EL (cell line): ENCODE measurements at places on chromosomes 3 and 15.
A peak's percentile ranks its signal among the peaks of the same experiment; 100 is the strongest.

- peak; percentile 27 for DNase-seq
Measured at GRCh38 chr15:75023872-75024636, 664 bp downstream of the PPCDC start.

GRCh38 chr3:48518638-48519276 is 14.8 kb upstream of the SHISA5 start:
- DNase-seq, result no peak

- no peak for DNase-seq
Measured at GRCh38 chr3:66312039-66312438, 91.2 kb downstream of the SLC25A26 start.

DNA sequence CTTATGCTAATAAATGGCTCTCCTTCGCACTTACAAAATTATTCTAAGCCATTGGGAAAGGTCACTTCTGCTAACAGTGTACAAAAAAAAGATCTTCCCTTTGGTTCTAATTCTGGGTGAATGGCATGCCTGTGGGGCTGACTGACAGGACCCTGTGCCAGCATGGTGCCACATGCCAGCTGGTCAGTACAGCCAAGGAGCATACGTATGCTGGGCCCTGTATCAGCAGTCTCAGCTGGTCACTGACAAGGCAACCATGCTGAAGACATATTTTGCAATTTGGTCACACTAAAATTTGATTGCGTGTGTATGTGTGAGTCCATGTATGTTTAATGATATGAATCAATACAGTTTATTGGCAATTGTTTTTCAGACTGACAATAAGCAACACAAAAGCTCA is 246.1 kb downstream of the TBL1XR1 start:
- no peak for DNase-seq

DNA sequence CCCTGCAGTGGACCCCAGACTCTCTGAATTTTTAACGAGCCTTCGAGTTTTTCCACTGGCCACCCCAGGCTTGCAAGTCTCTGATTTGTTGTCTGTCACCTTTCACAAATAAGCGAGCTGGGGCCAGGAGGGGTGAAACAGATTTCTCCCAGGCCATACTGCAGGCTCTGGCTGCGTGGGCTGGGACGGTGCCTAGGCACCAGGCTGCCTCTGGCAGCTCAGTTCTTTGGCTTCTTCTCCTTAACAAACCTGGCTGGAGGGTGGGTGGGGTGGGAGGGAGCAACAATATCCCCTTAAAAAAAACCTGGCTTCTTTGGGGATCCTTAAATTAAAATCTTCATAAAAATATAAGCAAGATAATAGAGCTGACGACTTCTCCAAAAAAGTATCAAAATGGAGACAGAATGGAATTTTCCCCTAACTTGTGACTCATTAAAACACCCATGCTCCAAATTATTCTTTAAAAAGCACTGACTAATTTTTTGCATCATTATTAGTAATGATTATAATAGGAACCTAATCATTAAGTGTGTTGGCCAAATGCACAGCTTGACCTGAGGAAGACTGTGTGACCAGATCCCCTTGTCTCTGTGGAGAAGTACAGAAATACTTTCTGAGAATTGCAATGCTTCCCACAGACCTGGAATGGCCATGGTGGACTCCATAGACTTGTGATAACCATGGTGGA is 84.1 kb downstream of the SNRK start:
- DNase-seq, result no peak

- DNase-seq, result no peak
Measured at GRCh38 chr3:16447135-16447534, 66.4 kb downstream of the RFTN1 start.

- peak; percentile 58 for DNase-seq
Measured at GRCh38 chr3:104916971-104917370, 449.7 kb upstream of the ALCAM start.

DNA sequence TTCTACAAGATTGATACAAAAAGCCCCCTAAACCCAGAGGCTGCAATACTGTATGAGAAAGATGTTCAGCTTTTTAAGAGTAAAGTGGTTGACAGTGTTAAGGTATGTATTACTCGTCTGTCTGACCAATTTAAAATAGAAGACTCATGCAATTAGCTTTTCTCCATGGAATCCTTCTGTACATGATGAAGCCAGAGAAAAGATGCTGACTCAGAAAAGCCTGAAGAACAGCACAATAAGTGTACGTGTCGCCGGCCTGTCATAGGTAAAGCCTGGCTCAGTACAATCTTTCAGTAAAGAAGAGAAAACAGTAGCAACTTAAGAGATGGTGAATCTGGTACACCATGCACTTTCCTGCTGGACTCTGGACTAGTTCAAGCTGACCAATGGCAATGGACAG is 16.4 kb downstream of the NEK4 start:
- no peak for DNase-seq

GRCh38 chr3:151817473-151817872 is 3.6 kb downstream of the AADAC start:
- no peak for DNase-seq

- DNase-seq, result no peak
Measured at GRCh38 chr15:55528812-55529211, 20.8 kb upstream of the DNAAF4 start.

DNA sequence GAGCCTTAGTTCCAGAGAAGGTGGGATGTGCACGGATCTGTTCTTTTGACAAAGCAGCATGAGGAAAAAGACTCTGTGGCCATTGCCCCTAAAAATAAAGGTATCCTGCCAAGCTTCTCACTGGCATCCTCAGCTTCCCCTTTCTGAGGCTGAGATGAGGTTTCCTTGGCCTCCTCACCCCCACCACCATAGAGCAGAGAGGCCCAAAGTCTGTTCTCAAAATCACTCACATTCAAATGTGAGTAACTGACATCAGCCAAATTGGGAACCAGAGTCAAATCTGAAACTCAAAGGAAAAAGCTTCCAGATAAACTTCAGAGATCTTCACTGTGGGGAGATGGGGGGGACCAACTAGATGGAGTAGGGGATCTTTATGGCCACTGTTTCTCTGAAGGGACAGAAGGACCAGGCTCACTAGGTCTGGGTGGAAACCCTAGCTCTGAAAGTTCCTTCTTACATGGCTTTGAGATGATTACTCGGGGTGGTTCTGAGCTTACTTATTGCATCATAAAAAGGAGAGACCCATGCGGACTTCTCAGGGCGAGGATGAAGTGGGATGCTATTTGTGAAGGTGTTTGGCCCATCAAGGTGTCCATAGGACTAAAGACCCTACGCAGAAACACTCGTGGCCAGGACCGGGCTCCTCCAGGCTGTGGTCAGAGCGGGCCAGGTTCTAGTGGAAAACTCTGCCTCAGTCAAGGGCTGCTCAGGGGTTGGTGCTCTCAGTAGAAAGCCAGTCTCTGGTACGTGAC is 61.5 kb upstream of the MEF2A start:
- DNase-seq, result no peak

- DNase-seq, result no peak
Measured at GRCh38 chr15:38520035-38520434, 44.6 kb downstream of the RASGRP1 start.

DNA sequence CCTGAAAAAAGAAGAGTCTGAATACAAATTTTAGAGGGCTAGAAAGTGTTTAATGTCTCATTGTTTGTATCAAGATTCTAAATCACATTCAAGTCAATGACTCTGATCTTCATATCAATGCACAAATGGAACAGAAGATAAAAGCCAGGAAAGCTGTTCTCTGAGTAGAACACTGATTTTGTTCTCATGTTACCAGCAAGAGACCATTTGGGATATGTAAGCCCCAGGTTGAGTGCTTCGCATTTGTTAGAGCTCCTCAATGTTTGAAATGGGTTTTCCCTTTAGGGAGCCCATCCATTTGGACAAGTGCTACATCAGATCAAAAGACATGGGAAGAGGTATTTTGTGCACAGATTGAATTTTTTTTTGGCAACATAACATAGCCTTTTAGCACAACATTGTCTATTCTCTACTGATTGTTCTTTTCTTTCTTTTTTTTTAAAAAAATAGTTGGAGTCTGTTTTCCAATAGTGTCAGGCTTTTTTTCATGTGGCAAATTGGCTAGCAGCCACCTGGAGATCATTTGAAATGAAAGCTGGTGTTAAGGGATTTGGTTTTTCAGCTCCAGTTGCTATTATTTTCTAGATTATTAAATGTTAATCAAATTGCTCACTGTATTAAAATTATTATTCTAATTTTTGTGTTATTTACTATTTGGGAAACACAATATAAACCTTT is 74.5 kb upstream of the ZPLD1 start:
- DNase-seq, result no peak

- peak; percentile 37 for DNase-seq
Measured at GRCh38 chr15:94324117-94324826, 92.9 kb downstream of the MCTP2 start.

- no peak for DNase-seq
Measured at GRCh38 chr3:34851137-34851536, 788.2 kb upstream of the ARPP21 start.

GRCh38 chr15:74422265-74422651 is 11.5 kb downstream of the SEMA7A start:
- no peak for DNase-seq

DNA sequence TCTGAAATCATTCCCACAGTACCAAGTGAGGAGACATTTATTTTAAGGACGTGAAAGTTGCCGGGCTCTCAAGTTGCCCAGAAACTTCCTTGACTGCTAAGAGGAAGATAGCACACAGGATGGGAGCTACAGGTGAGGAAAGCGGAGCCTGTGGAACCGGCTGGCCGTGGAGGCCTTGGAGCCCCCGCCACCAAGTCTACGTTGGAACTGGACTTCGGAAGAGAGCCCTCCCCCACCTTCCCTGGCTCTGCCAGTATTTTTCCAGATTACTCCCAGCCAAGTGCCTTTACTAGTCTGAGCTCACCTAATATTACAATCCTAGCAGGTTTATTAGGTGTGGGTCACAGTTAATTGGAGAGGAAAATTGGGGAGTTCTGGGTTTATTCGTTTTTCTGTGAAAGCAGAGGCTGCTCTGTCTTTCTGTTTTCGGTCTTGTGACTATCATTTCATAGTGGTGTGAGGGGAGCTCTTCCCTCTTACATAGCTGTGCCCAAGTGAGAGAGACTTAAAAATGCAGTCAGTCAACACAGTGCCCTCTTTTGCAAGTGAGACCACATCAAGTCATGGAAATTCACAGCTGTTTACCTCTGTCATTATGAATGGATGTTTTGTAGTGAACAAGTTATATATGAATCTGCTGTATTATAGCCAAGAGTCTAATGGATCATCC is 6.8 kb downstream of the BOC start:
- DNase-seq, result no peak

DNA sequence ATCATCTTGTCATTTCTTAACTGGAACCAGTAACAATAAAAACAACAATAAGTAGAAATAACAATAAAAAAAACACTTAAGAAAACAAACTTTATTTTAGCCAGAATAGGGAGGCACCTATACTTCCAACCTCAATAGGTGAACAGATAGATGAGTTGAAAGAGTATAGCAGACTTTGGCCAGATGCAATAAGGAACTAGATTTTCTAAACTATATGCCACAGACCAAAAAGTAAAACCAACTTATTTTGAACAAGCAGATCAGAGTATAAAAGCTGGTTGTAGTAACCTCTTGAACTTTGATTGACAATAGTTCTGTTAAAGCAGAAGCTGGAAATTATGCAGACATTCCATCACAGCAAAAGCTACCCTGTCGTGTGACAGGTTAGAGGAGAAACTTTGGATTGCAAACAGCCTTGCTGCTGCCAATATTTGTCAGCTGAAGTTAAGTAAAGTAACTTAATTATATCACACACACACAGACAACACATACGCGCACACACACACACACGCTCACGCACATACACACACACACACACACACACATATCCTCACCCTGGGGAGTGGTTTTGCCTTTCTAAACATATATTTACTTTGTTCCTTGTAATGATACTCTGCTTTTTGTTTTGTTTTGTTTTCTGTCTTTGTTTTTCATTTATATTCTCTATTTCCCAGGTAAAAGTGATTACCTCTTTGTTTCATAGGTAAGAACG is 903.6 kb downstream of the VGLL3 start:
- no peak for DNase-seq

- no peak for DNase-seq
Measured at GRCh38 chr3:87363721-87364120, 87.3 kb upstream of the POU1F1 start.

GRCh38 chr3:61841111-61841845 is 279.9 kb downstream of the PTPRG start:
- peak; percentile 41 for DNase-seq

GRCh38 chr3:133956353-133956752 is 60.7 kb upstream of the RAB6B start:
- no peak for DNase-seq

DNA sequence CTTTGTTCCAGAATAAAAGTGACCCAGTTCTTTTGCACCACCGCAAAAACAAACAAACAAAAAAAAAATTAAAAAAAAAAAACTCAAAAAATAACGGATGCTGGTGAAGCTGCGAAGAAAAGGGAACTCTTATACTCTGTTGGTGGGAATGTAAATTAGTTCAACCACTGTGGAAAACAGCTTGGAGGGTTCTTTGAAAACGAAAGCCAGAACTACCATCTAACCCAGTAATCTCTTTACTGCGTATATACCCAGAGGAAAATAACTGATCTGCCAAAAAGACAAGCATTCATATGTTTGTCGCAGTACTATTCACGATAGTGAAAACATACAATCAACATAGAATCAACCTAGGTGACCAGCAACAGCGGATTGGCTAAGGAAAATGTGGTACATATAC is 298.9 kb upstream of the CBLB start:
- no peak for DNase-seq

GRCh38 chr3:144763878-144764454 is 792.3 kb downstream of the DIPK2A start:
- no peak for DNase-seq

- no peak for DNase-seq
Measured at GRCh38 chr15:23644829-23645228, 2.8 kb downstream of the MAGEL2 start.

DNA sequence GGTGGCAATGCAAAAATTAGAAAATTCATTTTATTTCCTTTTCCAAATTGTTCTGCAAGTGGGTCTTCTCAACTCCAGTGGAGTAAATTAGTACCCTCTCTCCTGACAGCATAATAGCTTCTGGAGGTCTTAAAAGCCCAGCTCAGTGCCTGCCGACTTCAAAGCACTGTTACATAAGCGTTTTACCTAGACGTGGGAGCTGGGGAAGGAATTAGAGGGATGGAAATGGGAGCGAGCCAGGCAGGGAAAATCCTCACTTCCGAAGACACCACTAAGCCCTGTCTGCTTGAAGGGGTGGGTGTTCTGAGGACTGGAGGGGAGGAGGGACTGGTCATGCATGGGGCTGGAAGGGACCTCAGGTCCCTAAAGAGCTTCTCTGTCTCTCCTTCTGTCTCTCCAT is 77.2 kb upstream of the SLC6A1 start:
- no peak for DNase-seq

DNA sequence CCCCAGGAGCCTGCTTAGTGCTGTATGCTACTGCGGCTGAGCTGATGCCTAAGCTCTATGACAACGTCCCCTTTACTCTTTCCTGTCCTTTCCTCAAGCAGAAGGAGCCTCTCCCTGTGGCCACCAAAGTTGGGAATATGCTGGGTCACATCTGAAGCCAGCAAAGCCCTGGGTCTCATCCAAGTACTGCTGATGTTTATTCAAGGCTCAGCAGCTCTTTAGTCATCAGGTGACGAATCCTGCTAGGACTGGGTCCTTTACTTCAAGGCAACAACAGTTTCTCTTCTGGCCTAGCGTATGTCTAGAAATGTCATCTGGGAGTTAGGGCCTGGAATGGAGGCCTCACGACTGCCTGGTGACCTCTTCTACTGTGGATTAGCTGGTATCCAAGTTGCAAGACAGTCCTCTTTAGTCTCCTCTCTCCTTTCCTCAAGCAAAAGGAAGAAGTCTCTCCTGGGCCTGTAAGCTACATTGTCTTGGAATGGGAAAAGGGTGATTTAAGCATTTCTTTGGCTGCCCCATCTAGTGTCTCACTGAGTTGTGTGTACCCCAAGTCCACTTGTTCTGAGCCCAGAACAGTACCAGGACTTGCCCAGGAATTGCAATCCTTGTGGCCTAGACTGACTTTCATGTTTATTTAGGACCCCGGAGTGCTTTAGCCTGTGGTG is 63.9 kb downstream of the TNFAIP8L3 start:
- peak; percentile 83 for DNase-seq
